ENCODE measurements at places on chromosomes 6 and 20.
A peak's percentile ranks its signal among the peaks of the same experiment; 100 is the strongest.

DNA sequence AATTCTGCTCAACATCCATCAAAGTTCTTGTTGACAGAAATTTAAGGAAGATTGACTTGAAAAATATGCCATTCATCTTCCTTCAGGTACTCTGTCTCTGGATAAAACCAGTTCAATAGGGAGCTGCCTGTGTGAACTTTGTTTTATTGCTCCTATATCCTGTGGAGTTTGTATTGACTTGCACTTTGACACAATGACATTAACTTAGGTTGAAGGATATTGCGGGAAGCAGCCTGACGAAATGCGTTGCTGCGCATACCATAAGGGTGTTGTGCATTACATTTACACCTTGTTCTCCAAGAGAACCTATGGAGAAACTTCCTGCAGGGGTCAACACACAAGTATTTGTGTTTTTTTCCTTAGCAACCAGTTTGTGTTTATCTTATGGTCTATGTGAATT lies 185.4 kb upstream of the GRIK2 start:
- DNase-seq = no peak

GRCh38 chr6:118377711-118378414 lies 170.2 kb upstream of the PLN start:
- no peak for DNase-seq

GRCh38 chr6:139698526-139699176 lies 324.2 kb upstream of the CITED2 start:
- DNase-seq = no peak

- no peak for DNase-seq
Measured at GRCh38 chr6:167505782-167506181, 180.9 kb downstream of the TTLL2 start.

DNA sequence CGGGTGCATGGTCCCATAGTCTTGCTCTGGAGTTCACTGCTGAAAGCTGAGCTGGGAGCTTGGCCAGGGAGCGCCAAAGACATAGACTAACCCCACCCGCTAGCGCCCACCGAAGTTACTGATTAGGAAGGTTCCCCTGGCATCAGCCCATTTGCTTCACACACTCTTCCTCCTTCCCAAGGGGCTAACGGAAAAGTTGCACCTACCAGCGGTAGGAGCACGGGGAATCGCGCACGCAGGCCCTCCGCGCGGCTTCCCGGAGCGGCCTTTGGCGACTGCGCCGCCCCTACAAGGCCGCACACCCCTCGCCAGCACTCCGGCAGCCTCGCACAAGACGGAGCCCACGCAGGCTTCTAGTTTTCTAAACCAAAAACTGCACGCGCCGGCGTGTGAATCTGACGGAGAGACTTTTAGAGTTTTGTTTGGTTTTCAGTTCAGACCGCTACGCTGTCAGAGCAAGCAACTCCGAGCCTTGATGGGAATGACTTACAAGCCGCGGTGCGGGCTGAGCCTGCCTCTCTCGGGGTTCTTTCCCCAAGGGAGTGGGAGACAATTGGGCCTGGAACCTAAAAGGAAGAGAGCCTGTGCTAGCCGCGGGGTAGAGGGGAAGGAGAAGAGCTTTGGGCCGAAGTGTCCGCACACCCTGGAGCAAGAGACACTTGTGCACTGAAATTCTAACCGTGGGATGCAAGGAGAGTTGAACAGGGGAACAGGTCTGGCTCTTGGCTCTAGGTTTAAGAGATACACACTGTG lies 891 bp upstream of the POU3F2 start:
- DNase-seq = no peak

DNA sequence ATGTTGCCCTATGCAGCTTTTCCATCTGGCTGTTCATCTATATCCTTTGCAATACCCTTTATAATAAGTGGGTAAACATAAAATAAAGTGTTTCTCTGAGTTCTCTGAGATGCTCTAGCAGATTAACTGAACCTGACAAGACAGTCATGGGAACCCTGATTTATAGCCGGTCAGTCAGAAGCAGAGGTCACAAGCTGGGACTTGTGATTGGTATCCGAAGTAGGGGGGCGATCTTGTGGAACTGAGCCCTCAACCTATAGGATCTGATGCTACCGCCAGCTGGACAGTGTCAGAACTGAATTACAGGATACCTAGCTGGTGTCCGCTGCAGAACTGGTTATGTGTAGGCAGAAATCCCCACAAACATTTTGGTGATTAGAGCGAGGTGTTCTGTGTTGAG lies 39.0 kb downstream of the SLC17A5 start:
- no peak for DNase-seq

DNA sequence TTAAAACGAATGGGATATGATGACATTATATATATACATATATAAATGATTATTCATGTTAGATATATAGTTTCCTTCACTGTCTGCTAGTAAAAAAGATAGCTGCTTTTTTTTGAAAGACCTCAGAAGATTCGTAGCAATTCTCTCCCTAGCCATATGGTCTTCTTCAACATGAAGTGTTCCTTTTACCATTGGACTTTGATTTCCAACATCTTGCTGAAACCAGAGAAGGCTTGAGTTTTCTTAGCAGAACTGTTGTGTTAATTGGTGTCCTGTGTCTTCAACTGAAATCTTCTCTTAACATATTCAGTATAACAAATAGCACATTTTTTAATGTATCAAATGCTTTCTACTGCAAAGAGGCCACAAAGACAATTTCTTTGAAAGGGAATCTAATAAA lies 55.3 kb downstream of the FNDC1 start:
- DNase-seq = no peak

DNA sequence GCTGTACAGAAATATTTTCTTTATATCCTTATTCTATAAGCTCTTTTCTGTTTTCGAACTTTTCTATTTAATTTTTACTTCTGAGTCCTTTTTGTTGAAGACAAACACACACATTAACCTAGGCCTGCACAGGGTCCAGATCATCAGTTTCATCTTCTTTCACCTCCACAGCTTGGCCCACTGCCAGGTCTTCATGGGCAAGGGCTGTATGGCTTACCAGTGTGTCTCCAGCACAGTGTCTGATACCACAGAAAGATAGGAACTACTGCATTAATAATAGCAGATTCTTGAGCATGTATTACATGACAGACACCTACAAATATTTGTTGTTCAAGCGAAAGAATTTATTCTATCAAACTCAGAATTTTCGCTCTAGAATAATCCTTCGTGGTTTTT lies 24.4 kb downstream of the QKI start:
- DNase-seq = no peak

GRCh38 chr6:88004707-88005106 lies 42.9 kb upstream of the SPACA1 start:
- DNase-seq = no peak

- DNase-seq = no peak
Measured at GRCh38 chr6:132512342-132512637, 626 bp downstream of the STX7 start.

DNA sequence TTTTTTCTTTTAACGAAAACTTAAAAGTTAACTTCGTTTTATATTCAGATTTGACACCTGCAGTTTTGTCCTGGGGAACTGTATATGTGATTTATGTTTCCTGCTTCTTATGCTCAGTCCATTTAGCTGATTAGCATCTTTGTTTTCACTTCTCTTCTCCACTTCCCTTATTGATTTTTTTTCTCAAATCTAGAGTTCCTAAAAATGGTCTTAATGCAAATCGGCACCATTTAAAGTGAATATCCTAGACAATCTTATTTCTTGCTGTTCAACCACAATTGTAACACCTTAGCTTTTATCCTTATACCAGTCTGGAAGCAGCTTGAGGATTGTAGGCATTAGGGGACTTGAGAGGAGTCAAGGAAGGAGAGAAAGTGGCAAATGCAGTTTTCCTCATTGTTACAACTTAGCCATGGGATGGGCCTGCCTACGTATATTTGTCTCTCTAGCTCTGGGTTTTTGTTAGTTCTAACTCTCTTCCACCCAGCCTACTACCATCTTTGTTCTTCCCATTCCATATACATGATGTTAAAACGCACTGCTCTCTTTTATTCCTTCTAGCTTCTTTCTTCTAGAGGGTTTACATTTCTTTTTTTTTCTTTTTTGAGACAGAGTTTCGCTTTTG lies 8.5 kb downstream of the QRSL1 start:
- no peak for DNase-seq

DNA sequence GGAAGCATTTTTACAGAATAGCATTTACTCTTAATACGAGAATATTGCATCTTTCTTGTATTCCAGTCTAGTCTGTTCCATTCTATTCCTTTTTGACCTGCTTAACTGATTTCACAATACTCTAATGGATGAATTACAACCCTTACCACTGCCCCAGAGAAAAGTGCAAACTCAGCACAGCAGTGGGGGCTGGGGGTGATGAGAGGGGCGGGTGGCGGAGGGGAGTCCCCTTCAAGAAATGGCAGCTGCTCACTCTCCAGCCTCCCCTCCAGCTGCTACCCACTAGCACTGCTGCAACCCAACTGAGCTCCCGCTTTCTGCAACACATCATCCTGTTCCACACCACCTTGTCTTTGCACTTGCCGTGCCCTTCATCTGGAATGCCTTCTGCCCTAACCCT lies 30.1 kb downstream of the PIM1 start:
- DNase-seq = no peak

DNA sequence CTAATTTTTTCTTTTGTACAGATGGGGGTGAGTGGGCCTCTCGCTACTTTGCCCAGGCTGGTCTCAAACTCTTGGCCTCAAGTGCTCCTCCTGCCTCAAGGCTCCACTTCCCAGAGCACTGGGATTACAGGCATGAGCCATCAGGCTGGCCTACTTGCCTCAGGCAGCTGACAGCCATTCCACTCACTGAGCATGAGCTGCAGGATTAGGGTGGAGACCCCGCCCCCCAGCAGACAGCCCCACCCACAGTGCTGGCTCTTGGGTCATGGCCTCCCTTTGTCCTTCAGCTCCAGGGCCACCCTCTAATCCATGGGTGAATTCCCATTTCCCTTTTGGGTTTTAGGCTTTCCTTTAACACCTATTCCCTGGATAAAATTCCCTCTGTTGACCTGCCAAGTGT lies 82.1 kb downstream of the BFSP1 start:
- no peak for DNase-seq

GRCh38 chr20:963795-964194 lies 38.3 kb downstream of the RSPO4 start:
- no peak for DNase-seq

- no peak for DNase-seq
Measured at GRCh38 chr20:17735206-17735804, 35.5 kb downstream of the BANF2 start.

DNA sequence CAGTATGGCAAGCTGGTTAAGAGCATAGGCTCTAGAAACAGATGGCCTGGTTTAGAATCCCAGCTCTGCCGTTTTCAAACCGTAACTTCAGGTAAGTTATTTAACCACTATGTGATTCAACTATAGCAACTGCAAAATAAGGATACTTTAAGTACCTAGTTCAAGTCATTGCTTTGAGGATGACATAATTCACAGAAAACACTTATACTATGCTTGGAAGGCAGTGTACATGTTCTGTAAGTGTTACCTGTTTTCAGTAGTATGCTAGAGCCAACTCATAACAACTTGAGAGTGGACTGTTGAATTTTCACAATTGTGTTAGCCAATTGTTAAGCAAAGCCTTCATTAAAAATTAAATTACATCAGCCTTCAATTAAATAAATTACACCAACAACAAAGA lies 134.8 kb upstream of the BEND6 start:
- no peak for DNase-seq

GRCh38 chr6:30409184-30409583 lies 64.2 kb downstream of the RPP21 start:
- no peak for DNase-seq

GRCh38 chr6:37171970-37172812 lies 2.2 kb downstream of the PIM1 start:
- DNase-seq = peak; percentile 91

DNA sequence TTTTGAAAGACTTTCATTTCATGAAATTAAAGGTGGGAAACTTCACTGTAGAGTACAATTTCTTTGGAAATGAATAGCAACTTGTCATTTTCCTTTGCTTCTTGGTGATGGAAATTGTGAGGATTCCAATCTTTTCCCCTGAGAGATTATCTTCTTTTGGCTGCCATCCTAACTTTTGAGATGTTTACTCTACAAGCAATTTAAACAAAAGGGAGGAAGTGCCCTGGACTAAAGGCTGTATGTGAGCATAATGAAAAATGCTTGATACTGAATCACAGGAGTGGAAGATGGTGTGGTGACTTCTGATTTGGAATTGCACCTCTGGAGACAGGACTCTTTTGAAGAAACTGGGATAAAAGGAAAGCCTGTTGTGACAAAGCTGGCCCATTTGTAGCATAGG lies 43.1 kb upstream of the JAG1 start:
- no peak for DNase-seq

DNA sequence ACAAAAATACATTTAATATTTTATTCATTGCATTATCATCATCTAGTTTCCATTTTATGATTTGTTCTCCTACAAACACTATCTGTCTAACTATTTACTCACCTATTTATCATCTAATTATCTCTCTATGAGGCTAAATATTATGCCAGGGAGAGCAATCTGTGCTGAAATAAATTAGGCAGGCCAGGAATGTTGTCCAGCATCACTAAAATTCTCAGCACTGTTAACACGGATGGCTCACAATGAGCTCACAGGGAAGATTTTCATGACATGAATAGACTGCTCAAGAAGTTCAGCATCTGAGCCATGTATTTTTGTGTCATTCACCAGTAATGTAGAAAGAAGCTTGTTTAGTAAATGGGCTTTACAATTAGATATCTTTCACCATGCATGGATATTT lies 1277.2 kb downstream of the GRIK2 start:
- no peak for DNase-seq

- DNase-seq = no peak
Measured at GRCh38 chr20:56423211-56423610, 11.2 kb downstream of the CASS4 start.

GRCh38 chr6:70061546-70061945 lies 195.2 kb downstream of the COL19A1 start:
- no peak for DNase-seq

DNA sequence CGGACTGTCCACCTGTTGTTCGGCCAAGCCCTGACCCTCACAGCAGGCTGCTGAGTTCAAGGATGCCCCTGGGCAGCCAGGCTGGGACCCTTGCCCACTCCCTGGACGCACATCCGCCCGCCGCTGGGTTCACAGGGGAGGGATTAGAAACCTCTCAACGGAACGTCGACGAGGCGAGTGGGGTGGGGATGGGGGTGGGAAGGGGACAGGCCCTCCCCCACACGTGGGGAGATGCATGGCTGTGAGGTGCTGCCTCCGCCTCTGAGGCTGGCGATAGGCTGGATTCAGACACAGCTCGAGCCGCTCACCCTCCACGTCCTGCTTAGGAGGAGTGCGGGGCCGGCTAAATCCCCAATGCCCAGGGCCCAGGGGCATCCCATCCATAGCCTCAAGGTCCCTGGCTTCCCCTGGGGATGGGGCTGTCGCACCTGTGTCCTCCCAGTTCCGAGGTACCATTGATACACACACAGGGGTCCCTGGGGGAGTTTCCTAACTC lies 90.6 kb upstream of the BHLHE23 start:
- DNase-seq = no peak

GRCh38 chr6:89360415-89360999 lies 8.0 kb upstream of the UBE2J1 start:
- DNase-seq = no peak

GRCh38 chr6:44400572-44400971 lies 13.1 kb downstream of the CDC5L start:
- DNase-seq = no peak

GRCh38 chr20:25308083-25308491 lies 60.2 kb downstream of the PYGB start:
- DNase-seq = no peak

- DNase-seq = no peak
Measured at GRCh38 chr6:113077794-113078193, 730.7 kb downstream of the RFPL4B start.

All from activated effector memory CD4-positive, alpha-beta T cell treated with Interleukin-2 at 50 U/mL for 16 hours (primary cell).